Activated CD8-positive, alpha-beta T cell treated with anti-CD3 and anti-CD28 coated beads for 36 hours (primary cell): ENCODE measurements at places on chromosomes 1 and 21. TPM values are rescaled to one million over a fixed set of nuclear protein-coding genes. Genes with fewer than 3 reads are reported as not detected.

Gene CDC20
- total RNA-seq: 167 TPM

Gene HMCN1
- not detected for total RNA-seq

Gene LRRC8B
- 24.9 TPM for total RNA-seq

Gene KCNE2
- total RNA-seq: not detected

Gene MAP10
- 1.5 TPM for total RNA-seq

Gene BACE2
- total RNA-seq: 2.0 TPM

Gene NBPF14
- total RNA-seq: 11.5 TPM

Gene BECN2
- not detected for total RNA-seq

Gene OR2T35
- total RNA-seq: not detected

Gene FGR
- total RNA-seq: 0.56 TPM

Gene KRTAP21-2
- not detected for total RNA-seq
